ENCODE measurements at places on chromosomes 1 and 21.

DNA sequence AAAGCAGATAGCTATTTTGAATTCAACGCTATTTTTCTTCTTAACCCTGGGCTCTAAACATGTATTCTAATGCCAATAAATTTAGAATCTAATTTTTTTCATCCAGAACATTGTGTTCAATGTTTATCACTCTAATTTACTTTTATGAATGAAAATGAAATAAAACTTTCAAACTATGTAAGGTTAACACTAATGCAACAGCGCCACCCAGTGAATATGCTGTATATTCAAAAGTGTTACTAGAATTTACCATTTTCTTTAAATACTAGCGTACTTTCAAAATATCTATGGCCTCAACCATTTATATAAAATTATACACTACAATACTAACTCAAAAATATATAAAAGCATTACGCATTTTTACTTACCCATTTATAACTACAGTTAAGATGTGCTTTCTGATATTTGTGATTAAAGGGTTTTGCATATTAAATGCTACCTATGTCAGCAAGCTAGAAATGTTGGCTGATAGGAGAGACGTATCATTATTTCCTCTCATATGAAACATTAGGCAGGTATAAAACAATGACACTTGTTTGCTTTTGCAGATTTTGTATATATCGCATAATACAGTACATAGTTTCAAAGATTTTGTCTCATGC, 5.9 kb upstream of the NUF2 start:
- peak; percentile 33 for DNase-seq

DNA sequence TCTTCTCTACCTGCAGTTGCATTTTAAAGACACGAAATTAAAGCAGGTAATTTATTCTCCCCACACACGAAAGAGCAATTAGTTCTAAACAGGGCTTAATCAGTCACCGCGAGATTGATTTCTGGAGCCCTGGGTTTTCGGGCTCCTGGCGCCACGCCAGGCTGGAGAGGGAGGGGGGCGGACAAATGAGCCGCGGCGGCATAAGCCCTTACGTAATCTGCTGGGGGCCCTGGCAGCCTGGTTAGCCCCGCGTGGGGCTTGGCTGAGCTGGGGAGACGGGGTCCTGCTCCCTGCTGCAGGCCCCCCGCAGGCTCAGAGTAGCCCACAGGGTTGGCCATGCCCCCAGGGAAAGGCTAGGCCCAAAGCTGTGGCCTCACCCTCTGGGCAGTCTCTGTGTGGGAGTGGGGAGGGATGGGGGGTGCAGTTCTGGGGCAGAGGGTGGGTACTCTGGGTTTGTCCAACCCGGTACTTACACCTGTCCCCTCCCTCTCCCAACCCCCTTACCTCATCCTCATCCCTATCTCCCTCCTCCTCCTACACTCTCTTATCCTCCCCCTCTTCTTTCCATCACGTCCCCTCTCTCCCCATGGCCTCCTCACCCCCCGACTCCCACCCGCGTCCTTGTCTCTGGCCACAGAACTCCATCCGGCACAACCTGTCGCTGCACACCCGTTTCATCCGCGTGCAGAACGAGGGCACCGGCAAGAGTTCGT, 19.9 kb downstream of the FOXO6 start:
- no peak for DNase-seq

DNA sequence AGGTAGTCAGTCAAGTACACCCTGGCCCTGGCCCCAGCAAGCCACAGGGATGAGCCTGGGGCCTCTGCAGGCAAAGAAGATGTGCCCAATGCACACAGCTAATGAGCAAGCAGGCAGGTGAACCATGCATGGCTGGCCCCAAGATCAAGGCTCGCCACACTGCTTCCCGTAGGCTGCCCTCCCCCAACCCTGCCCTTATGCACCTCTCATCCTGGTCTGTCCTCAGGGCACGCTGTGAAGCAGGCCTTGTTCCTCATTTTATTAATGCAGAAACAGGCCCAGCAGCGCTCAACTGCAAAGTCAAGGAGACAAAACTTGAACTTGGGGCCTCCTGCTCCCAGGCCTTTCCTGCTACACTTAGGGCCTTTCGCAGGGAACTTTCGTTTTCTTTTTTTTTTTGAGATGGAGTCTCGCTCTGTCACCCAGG, 35.6 kb upstream of the ID3 start:
- no peak for DNase-seq

DNA sequence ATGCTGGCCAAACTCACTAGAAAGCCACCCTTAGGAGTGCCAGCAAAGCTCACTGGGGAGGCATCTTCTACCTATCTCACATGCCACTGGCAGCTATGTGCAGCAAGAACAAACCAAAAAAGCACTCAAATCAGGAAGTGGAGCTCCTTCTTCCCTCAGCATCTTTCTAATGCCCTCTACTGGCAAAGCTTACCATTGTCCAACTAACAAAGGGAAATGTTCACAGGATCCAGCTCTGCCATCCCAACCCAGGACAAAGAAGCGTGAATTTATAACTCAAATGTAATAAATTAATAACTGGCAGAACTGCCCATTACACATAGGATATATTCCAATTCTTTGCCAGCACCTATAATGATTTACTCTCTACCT, 38.9 kb downstream of the LEPR start:
- peak; percentile 33 for DNase-seq

- peak; percentile 88 for DNase-seq
These were observed 188.3 kb upstream of the PALMD start for GRCh38 chr1:99457381-99458165.

GRCh38 chr1:62175568-62176179, 19.0 kb upstream of the L1TD1 start:
- peak; percentile 42 for DNase-seq

- no peak for DNase-seq
These were observed 74.6 kb upstream of the GADD45A start for GRCh38 chr1:67610450-67610849.

DNA sequence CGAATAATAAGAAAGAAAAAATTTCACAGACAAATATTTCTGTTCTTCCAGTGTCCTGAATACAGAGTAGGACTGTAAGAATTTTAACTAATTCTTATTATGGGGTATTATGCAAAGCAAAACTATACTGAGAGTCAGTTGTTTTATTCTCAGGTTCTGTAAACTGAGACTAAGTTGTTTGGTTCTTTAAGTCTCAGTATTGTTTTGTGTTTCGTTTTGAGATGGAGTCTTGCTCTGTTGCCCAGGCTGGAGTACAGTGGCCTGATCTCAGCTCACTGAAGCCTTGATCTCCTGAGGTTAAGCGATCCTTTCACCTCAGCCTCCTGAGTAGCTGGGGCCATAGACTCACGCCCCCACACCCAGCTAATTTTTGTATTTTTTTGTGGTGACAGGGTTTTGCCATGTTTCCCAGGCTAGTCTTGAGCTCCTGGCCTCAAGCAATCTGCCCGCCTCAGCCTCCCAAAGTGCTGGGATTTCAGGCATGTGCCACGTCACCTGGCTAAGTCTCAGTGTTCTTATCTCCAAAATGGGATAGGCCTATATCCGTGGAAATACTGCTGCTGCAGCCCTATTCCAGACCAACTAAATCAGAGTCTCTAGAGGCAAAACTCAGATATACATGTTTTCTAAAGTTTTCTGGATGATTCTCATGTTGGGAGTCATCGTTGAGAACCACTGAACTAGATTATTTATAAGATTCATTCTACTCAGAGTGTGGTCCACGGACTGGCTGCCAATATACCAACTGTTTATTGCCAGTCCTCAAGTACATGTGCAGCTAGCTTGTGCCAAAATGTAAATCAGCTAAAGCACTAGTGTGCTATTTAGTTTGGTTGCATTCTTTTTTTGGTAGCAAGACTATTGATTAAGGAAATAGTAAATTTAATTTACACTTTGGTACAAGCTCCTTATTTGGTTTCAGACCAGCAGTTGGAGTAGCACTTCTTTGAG, 116.6 kb downstream of the HS2ST1 start:
- DNase-seq = no peak

- peak; percentile 71 for DNase-seq
These were observed 9.4 kb downstream of the ETV3L start for GRCh38 chr1:157090196-157090647.

GRCh38 chr1:37776946-37777516, 12.1 kb upstream of the EPHA10 start:
- DNase-seq = no peak

DNA sequence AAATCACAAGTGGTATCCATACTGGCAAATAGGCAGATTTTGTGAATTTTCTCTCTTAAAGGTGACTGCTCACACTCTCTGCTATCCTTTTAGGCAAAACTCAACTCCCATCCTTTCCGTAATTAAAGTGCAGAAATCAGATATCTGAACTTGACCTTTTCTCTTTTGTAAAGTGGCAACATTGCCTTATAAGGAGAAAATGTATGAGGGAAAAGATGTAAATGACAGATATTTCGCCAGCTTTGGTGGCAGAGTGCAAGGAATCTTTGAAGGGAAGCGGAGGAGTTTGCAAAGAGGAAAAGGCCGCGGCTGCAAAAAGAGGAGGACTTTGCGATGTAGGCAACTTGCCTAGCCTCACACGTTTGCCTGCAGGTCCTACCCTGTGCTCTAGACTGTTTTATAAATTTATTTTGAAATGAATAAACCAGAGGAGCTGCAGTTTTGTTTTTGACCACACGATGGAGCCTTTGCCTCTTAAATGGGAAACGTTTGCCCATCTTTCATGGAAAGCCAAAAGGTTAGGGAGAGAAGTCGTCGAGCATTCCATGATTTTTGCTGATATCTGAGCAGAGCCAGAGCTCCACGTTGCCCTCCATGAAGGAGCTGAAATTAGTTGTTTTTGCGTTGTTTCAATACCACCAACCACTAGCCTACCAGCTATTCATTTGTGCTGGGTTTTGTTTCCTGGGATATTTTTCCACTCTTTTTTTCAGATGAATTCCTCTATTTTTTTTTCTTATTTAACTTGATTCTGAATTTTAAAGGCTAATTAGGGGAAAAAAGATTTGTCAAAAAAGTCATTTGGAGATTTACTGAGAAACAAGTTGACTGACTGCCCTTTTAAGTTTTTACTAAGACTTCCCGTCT, 242.3 kb downstream of the LMX1A start:
- DNase-seq = peak; percentile 29

- DNase-seq = no peak
These were observed 77.5 kb upstream of the CSF3R start for GRCh38 chr1:36560177-36560576.

DNA sequence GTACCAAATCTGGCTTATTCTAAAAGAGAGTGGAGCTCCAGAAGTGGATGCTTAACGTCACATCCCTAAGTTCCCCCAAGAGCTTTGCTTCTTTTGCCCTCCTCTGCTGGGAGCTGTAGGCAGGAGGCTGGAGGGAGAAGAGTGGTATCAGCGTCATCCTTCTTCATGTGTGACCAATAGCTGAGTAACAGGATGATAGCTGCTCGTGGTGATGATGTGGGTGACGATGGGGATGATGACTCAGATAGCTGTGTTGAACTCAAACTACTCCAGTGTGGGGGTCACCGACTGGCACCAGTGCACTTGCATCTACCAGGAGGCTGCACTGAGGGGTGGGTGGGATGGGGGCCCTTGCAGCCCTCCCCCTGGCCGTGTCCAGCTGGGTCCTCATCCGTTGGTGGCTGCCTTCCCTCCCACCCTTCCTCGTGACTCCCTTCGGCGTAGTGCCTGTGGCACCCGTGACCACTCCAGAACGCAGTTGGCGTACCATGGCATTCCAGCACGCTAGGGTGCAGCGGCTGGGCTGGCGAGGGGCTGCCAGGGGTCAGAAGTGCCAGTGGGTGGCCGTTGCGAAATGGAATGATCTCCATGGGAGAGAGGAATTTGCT, 1.1 kb downstream of the IGFN1 start:
- DNase-seq = peak; percentile 92

- DNase-seq = no peak
These were observed 195.6 kb downstream of the APP start for GRCh38 chr21:25974964-25975363.

GRCh38 chr1:185559684-185560331, 174.4 kb upstream of the HMCN1 start:
- peak; percentile 38 for DNase-seq

- DNase-seq = no peak
These were observed 4.6 kb upstream of the UMODL1 start for GRCh38 chr21:42066521-42066920.

GRCh38 chr1:1914101-1914970, 724 bp upstream of the CALML6 start:
- DNase-seq = no peak

GRCh38 chr1:35278886-35279554, 10.5 kb downstream of the ZMYM4 start:
- no peak for DNase-seq

DNA sequence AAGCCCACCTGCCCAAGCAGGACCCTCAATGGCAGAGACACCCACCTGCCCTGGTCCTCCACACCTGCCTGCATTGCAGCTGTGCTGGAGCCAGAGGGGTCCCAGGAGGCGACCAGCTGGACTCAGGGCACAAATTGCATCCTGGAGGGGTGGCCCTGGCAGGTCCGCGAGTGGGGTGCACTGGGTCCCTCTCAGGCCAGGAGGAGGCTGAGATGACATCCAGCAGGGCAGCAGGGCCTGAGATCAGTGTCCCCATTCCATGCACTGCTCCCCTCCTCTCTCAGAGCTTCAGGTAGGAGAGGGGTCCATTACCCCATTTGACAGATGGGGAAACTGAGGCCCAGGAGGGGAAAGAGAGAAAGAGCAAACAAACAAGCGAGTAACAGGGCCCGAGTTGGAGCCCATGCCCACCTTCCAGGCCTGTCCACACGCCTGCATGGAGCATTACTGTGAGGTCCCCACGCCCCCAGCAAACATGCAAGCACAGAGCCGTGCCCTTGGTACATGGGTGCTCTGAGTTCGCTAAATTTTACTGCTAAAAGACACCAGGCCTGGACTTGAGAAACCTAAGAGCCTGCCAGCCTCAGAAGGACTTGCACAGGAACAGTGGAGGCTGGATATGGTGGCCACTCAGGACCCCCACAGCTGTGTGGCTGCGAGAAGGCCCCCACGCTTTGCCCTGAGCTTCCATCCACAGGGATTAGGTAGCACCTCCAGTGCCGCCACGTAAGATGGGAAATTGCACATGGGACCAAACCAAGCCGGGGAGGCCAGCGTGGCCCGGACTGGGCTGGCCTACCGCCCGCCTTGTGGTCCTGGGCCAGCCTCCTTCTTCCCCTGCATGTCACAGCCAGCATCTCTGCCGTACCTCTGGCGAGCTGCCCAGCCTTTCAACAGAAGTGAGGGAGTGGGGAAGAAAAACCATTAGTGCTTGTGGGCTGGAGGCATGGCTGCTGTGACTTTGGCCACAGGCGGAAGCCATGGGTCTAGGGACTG, 7.4 kb downstream of the WNT3A start:
- no peak for DNase-seq

- DNase-seq = no peak
These were observed 106.5 kb downstream of the PLPP3 start for GRCh38 chr1:56472860-56473259.

- DNase-seq = no peak
These were observed 154.1 kb upstream of the TMEM51 start for GRCh38 chr1:14999441-14999840.

GRCh38 chr1:163296504-163297263, 25.1 kb upstream of the NUF2 start:
- DNase-seq = no peak

GRCh38 chr1:93972341-93972740, 63.1 kb upstream of the GCLM start:
- no peak for DNase-seq
